GM04504 (cell line): ENCODE measurements at places on chromosomes 3 and 15.

GRCh38 chr3:6362406-6362805, 498.5 kb upstream of the GRM7 start:
- no peak for DNase-seq

DNA sequence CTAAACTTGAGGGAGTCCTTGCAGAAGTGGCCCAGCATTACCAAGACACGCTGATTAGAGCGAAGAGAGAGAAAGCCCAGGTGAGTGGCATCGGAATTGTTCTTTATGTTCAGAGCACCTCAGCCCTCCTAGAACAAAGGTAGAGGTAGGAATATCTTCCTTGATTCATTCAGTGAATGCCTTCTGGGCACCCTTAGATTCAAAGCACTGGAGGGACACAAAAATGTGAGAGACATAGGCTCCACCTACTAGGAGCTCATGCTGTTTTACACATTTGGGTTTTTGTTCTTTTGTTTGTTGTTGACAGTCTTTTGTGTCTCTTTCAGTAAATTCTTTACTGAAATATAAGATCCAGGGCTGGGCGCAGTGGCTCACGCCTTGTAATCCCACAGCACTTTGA, 68.2 kb downstream of the IQGAP1 start:
- DNase-seq: no peak

DNA sequence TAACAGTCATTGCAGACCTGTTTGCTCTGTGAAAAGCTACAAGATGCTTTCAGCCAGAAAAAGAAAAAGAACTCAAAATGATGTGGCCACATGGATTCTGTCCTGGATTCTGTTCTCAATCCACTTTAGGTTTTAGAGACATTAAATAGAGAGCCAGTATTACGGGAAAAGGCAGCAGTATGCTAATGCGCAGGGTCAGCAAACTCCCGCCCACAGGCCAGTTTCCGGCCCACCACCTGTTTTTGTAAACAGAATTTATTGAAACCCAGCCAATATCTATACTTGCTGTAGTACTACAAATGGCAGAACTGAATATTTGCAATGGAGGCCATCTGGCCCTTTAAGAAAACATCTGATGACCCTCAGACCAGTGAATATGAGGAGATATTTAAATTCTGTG, 416.1 kb downstream of the ERC2 start:
- DNase-seq: no peak

- no peak for DNase-seq
Measured at GRCh38 chr3:100782906-100783305, 73.6 kb downstream of the TFG start.

- DNase-seq: no peak
Measured at GRCh38 chr3:160577556-160578195, 12.3 kb upstream of the KPNA4 start.

GRCh38 chr3:100570811-100571210, 38.6 kb upstream of the ADGRG7 start:
- DNase-seq: no peak

- no peak for DNase-seq
Measured at GRCh38 chr3:30710017-30710416, 103.6 kb downstream of the TGFBR2 start.

DNA sequence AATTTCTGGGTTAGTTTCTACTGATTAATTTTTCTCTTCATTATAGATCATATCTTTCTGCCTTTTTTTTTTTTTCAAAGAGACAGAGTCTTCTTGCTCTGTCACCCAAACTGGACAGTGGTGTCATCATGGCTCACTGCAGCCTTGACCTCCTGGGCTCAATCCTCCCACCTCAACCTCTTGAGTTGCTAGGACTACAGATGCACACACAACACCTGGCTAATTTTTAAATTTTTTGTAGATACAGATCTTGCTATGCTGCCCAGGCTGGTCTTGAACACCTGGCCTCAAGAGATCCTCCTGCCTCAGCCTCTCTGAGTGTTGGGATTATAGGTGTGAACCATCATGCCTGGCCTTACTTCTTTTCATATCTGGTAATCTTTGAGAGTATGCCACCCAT, 73.3 kb upstream of the SLCO2A1 start:
- DNase-seq: no peak

DNA sequence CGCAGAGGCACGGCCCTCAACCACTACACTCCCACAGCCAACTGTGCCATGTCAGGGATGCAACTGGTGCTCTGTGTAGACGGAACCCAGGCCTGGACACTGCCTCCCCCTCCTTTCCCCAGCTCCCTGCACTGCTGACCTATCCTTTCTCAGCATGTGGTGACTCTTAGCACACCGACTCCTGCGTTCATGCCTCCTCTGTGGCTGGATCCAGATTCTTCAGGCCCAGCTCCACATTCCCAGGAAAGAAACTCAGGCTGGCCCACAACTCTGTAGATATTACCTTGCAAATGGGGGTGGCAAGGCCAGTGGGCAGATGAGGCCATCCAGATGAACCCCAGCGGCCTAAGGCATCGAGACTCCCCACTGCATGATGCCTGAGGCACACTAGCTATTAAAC, 272.7 kb downstream of the OCA2 start:
- DNase-seq: no peak

DNA sequence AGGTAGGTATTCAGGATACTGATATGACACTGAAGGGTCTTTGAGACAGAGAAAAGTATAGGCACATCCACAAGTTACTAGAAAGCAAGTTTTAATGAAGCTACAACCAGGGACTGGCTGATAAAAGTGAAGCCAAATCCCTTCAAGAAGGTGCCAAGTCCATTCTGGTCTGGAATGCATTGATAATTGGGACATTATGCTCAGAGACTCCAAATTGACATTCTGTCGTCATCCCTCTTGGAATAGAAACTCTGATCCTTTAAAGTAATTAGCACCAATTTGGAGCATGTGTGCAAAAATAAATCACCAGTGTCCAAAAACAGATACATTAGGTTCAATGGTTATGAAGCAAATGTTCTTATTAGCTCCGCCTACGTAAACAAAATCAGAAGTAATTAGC, 47.3 kb upstream of the BCL6 start:
- no peak for DNase-seq

DNA sequence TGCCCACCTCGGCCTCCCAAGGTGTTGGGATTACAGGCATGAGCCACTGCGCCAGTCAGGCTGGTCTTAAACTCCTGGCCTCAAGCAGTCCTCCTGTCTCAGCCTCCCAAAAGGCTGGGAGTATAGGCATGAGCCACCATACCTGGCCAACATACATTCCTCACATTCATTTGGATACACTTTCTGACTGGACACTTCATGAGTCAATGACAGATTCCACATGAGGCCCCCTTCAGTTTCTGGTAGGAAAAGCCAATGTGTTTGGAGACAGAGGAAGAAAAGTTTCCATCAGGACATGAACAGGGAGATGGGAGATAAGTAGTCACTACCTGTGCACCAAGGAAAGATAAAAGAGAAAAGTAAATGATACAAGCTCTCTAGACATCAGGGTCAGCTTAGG, 49.4 kb upstream of the GSK3B start:
- no peak for DNase-seq

DNA sequence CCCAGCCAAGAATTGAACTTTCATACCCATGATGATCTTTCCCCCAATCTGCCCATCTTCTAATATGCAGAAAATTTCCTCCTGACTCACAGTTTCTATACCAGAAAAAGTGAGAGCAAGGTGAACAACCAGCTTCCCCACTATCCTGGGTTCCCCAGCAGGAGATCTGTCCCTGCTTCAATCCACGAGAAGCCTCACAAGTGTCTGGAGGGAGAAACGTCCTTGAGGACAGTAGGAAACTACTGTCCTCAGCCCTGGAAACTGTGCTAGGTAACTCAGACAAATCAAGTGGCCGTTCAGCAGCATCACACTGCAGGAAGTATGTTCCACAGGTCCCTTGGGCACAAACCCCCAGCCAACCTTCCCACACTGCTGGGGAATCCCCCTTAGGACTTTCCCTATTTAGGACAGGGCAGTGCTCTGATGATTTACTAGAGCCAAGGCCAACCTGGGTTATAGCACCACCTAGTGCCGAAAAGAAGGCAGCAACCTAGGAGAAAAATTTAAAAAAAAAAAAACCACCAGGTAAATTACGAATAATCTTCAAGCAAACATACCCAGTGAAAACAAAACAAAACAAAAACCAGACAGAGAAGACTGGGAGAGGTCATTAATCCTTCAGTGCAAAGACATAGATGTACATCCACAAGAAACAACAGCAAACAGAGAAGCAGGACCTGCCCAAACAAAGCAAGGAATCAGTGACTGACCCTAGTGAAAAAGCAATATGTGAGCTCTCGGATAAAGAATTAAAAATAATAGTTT, 36.0 kb downstream of the MORC1 start:
- peak; percentile 0 for DNase-seq

GRCh38 chr3:119589102-119589773, 8.4 kb upstream of the PLA1A start:
- DNase-seq: no peak

DNA sequence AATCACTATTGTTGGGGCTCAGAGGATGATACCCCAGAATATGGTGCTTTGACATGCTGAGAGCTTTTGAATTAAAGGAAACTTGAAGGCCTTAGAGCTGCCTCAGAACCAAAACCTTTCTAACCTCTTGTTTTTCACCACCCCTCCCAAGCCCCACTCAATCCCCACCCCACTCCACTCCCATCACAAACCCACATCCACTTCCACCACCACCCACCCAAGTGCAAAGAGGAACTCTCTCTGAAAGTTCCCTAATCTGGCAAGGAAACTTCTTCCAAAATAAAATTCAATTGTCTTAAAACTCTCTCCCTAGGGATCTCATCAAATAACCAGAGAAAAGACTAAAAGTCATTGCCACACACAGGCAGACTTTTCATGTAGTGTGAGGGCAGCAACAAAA, 301.2 kb upstream of the ARHGEF26 start:
- DNase-seq: no peak

GRCh38 chr15:53918180-53919079, 59.8 kb upstream of the UNC13C start:
- no peak for DNase-seq

DNA sequence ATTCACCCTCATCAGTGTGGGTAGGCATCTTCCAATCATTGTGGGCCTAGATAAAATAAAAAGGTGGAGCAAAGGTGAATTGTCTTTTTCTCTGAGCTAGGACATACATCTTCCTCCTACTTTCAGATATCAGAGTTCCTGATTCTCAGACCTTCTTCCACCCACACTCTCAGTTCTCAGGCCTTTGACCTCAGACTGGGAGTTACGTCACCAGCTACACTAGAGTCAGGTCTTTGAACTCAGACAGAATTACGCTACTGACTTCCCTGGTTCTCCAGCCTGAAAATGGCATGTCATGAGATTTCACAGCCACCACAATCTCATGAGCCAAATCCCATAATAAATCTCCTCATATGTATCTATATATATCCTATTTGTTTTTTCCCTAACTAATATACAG, 39.0 kb downstream of the STRIT1 start:
- DNase-seq: no peak

DNA sequence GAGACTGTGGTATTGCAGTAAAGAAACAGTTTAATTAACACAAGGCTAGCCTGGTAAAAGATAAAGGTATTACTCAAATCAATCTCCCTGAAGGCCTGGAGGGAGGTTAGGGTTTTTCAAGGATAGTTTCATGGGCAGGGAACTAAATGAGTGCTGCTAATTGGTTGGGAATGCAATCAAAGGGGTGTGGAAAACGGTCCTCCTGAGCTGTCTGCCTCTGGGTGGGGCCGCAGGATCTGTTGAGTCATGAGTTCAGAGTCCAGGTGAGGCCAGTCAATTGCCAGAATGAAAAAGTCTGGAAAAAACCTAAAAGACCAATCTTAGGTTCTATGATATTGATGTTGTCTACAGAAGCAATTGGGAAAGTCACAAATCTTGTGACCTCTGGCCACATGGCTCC, 293.2 kb downstream of the MCTP2 start:
- DNase-seq: no peak

DNA sequence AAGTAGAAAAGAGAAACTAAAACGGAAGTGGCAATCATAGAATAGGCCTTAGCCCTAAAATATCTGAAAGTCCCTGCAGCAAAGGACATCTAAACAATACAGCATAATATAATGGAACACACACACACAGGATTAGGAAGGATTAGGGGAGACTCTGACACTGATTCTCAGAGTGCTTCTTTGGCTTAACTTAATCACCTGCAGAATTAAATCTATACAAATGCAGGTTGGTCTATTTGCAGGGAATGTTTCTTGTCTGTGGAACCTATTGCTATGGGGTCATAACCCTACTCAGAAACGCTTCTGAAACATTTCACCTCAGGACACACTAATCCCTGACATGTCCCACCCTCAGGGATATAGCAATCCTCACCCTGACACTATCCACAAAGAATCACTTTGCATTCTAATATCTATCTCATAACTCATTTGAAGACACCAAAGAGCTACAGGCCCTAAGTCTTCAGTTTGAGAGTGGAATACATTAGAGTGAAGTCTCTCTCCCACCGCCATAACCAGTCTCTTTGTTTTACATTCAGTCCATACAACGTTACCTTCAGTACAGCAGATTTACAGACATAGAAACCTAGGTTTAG, 1041.2 kb downstream of the TUSC7 start:
- DNase-seq: no peak

DNA sequence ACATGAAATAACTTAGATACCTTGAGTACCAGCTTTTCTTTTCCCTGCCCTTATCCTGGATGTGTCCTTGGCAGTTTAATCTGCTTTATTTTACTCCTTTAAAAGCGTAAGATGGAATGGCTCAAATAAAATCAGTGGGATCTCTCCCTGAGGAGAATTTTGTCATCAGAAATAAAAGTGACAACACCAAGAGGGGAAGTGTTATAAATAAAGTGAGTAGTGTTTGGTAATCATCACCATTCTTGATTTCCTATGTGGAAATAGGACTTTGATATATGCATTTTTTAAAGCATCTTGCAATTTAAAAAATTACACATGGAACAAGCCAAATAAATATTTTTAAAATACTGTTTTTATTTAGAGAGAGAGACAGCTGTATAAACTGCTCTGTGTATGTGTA, 76.5 kb downstream of the MBNL1 start:
- no peak for DNase-seq

- DNase-seq: peak; percentile 89
Measured at GRCh38 chr3:150469031-150469930, 61.2 kb downstream of the TSC22D2 start.

DNA sequence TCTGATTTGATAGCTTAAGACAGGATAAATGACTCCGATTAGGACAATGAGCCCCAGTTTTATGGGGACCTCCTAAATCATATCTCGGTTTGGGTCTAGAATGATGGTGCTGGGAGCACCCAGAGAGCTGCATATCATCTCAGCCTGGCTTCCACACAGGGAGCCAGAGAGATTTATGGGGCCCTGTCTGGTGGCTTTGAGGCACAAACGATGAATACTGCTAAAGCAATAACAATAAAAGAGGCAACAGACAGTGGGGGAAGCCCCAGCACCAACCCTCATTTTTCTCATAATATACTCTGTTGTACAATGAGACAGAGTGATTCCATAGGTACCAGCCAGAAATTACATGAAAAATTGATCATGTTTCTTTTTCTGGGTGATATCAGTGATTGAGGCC, 889.0 kb upstream of the CFAP20DC start:
- DNase-seq: no peak

GRCh38 chr3:7075901-7076300, 215.0 kb downstream of the GRM7 start:
- no peak for DNase-seq
